ENCODE measurements at places on chromosomes 16 and 17.

GRCh38 chr17:49835472-49835871, 12.4 kb downstream of the TAC4 start:
- no peak for DNase-seq

GRCh38 chr16:24318680-24319079, 62.5 kb downstream of the CACNG3 start:
- DNase-seq = no peak

GRCh38 chr17:33291248-33292200, 1.6 kb downstream of the ASIC2 start:
- DNase-seq = no peak

DNA sequence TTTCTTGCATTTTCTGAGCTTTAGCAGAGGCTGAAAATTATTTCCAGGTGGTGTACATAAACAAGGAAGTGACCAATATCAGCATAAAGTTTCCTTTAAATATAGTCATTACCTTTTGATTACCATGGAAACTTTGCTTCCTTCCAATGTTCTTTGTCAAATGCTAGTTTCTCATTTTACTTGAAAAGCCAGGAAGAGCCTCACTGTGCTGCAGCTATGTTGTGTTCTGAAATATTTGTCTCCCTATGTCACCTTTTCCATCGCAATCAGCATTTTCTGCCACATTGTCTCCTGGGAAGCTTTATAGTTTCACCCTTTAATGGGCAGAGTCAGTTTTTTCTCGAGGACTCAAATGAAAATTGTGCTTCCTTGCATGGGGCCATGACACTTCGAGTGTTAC, 496.0 kb downstream of the CDH8 start:
- no peak for DNase-seq

DNA sequence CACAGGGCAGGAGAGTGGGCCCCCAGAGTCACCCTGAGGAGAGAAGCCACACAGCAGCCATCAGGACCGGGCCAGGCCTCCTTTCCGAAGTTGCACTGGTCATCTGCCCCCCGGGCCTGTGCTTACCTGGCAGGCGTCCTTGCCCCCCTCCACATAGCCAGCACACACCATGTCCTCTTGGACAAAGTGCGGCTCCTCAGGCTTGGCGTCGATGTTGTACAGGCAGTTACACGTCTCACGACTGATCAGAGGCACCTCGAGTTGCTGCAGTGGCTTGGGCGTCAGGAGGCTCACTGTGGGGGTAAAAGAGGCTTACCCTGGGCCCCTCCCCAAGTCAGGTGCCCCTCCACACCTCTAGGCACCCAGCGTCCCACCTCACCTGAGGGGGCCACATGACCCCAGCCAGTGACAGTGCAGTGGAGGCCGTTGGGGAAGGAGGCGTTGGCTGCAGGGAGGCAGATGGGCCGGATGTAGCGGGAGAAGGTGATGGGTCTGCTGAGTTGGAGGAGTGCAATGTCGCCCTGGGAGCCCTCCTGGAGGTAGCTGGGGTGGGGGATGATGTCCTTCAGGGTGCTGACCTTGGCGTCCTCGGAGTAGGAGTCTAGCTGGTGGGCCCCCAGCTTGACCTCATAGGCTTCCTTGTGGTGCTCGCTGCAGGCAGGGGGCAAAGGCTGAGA, 3.1 kb downstream of the PRSS8 start:
- DNase-seq = no peak

GRCh38 chr17:77363821-77364361, 223.1 kb downstream of the SEC14L1 start:
- no peak for DNase-seq

DNA sequence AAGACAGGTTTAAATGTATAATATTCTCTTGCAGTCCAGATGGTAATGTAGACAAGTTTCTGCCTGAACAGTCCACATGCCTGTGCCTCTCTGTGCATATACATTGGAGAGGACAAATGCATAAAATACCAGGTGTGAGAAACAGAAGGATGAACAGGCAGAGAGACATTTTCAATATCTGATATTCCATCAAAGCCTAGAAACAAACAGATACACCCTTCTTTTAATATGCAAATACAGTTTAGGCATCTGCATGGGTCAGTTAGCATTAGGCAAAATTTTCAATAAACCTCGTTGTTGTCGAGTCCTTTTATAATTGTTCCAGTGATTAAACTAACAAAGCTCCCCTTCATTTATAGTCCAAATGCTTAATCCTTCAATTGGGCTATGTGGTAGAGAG, 897 bp downstream of the OMG start:
- no peak for DNase-seq

GRCh38 chr17:29787995-29788394, 142.0 kb downstream of the SSH2 start:
- no peak for DNase-seq

- no peak for DNase-seq
Measured at GRCh38 chr16:23064639-23065038, 84.6 kb downstream of the USP31 start.

DNA sequence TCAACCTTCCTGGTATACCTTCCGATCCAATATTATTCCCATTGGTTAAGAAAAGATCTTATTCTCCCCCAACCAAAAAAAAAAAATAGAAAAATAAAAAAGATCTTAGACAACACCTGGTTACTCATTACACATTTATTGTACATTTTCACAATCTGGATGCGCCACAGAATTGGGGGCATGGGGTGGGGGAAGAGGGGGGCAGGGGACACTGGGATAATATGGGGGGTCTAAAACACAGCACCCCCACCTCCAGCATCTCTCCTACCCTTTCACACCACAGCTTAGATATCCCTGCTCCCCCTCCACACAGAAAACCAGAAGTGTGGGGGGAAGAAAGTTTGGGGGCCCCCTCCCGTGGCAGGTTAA, 3.7 kb downstream of the VAMP2 start:
- DNase-seq = no peak

- no peak for DNase-seq
Measured at GRCh38 chr17:72948115-72948514, 144.4 kb downstream of the SLC39A11 start.

- DNase-seq = no peak
Measured at GRCh38 chr16:3038256-3038655, 1.5 kb upstream of the BICDL2 start.

DNA sequence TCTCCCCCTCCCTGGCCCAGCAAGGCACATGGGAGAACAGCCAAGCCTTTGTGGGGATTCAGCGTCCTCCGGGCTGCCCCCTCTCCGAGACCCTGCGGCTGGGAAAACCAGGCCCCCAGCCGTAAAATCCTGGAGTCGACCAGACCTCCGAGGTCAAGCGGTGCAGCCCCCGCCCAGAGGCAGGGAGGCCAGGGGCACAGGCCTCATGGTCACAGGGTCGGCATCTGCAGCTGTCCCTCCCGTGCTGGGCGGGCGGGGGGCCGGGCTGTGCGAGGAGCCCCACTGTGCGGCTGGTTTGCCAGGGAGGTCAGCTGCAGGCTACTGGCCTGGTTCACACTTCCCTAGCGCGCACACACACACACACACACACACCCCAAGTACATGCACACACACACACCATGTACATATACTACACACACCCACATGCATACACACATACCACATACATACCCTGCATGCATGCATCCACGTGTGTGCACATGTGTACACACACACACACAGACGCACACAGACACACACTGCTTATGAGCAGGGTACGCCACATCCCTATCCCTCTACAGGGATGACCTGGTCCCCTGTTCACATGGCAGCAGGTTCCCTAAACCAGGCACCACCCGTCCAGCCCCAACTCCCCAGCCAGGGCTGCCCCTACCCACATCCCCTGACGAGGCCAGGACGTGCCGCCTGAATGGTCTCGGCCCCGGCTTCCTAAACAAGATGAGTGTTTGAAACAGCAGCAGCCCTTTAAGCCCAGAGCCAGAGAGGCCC, 108.9 kb upstream of the CIBAR2 start:
- no peak for DNase-seq

DNA sequence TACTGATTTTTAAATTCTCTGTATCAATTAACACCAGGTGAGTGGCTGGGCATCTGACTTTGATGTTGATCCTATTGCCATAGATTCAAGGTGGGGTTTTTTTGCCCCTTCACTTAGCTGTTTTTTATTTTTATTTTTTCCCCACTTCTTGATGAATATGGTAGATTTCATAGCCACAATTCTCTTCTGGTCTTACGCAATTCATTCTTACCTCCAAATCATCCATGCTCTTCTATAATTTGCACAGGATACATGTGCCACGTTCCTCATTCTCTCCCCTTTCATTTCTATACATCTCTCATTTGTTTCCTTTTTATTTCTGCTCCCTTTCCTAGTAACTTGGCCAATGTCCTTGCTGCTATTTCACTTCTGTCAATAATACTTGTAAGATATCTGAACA, 14.9 kb upstream of the HS3ST4 start:
- no peak for DNase-seq

DNA sequence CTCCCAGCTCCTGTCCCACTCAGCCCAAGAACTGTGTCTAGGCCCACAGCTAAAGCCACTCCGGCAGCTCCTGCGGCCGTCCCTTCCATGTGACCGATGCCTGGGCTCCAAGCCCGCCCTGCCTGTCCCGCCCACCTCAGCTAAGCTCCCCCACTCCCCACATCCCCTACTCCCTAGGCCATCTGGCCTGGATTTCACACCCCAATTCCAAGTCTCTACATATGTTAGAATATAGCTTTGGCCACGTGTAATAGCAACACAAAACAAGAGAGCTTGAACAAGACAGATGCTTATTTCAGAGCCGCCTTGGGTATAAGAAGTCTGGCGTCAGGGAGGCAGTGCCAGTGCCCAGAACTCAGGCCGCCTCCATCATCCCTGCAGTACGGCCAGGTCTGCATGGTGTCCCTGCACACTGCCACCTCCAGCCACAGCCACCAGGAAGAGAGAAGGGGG, 30.0 kb upstream of the USP22 start:
- DNase-seq = no peak

DNA sequence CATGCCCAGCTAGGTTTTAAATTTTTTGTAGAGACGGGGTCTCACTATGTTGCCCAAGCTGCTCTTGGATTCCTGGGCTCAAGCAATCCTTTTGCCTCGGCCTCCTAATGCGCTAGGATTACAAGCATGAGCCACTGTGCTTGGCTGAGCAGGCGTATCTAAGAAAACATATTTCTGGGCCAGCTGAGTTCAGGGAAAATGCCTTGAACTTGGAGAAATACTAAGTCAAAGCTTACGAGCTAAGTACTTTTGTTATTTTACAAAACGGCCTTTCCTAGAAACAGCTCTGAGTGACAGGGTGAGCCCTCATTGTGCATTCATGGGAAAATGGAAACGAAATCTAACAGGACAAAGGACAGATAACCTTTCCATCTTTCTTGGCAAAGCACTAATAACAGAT, 24.7 kb downstream of the DNAI2 start:
- no peak for DNase-seq

DNA sequence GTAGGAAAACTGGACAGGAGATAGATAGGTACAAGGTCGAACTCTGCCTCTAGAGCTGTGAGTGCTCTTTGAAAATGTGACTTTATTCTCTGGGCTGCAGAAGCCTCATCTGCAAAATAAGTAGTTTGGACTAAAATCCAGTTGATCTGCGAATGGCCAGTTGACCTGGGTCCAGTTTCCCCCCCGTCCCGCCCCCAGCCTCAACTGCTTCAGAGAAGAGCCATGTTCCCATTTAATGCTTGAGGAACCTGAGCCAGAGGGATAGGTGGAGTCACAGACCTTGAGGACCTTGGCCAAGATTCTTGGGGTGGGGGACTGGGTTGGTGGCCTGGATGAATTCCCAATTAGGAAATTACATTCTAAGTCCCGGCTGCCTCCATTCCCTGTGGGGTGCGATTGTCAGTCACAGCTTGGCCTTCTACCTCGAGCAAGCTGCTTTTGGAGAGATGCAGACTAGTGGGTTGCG, 14.1 kb downstream of the TBX2 start:
- no peak for DNase-seq

- no peak for DNase-seq
Measured at GRCh38 chr16:81276323-81276722, 37.8 kb downstream of the BCO1 start.

DNA sequence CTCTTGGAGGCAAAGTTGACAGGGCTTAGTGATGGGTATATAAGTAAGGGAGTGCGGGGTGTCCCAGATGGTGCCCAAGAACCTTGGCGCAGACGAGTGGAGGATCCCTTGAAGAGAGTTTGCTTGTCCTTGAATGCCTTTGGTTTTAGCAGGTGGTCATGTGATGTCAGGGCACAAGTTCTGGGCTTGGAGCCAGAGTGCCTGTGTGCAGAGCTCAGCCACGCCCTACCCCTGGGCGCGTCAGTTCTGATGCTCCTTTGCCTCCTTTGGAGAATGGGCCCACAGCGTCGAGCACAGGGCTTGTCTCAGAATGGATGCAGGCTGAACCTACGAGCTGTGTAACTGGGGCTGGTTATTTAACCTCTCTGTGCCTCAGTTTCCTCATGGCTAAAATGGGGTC, 412.2 kb upstream of the EEF2KMT start:
- no peak for DNase-seq

GRCh38 chr17:72135546-72136325, 14.9 kb downstream of the SOX9 start:
- DNase-seq = no peak

DNA sequence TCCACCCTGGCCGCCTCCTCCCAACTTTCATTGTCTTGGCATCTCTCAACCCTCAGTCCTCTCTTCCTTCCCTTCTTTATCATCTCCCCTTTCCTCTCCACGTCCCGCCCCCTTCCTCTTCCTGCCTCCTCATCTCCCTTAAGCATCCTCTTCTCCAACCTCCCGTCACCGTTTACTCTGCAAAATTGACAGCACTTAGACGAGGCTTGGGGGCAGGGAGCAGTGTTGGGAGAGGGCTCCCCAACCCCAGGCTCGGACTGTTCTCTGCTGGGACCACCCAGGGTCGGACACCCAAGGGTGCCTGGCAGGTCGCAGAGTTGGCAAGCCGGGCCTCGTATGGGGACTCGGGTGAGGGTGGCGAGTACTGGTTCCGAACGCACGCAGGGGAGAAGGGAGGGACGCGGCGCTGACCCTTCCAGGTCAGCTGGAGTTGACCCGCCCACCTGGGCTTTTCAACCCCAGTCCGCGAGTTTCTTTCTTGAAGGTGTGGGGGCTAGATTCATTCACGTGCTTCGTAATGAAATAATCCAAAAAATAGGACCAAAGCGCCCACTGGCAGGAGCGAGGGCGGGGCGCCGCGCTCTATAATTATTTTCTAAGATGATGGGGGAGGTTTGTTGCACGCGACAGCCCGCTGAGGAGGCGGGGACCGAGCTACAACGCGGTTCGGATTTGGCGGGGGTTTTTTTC, 775 bp upstream of the PAGR1 start:
- no peak for DNase-seq

DNA sequence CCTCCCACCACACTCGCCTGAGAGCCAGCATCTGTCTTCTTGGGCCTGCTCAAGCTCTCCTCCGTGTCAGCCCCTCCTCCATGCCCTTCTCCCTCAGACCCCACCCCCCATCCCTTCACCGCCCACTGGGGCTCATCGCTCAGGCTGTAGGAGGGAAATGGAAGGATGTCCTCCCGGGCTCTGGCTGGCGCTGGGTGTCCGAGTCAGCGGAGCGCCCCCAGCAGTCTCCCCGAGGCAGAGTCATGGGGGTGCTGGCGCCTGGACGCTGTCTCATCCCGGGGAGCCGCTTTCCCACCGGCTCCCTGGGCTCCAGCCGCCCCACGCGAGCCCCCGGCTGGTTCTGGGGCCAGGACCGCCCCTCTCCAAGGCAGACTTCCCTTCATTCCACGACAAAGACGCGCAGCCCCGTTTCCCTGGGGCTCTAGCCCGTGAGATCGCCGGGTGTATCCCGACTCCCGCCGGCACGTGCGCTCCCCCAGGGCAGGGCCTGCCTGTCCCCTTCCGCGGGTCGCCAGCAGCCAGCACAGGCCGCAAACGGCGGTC, 428 bp upstream of the ANTKMT start:
- DNase-seq = no peak

- DNase-seq = no peak
Measured at GRCh38 chr16:78399384-78399783, 299.9 kb downstream of the WWOX start.

- DNase-seq = no peak
Measured at GRCh38 chr17:36890398-36891168, 46.7 kb upstream of the LHX1 start.

Data from stimulated activated CD8-positive, alpha-beta memory T cell treated with anti-CD3 and anti-CD28 coated beads, Interleukin-7, amount 100 ng/mL, for 1 hour (primary cell).